ENCODE measurements at places on chromosomes 12 and 14.
A peak's percentile ranks its signal among the peaks of the same experiment; 100 is the strongest.

GRCh38 chr14:44833376-44834060 lies 128.2 kb downstream of the KLHL28 start:
- no peak for DNase-seq

DNA sequence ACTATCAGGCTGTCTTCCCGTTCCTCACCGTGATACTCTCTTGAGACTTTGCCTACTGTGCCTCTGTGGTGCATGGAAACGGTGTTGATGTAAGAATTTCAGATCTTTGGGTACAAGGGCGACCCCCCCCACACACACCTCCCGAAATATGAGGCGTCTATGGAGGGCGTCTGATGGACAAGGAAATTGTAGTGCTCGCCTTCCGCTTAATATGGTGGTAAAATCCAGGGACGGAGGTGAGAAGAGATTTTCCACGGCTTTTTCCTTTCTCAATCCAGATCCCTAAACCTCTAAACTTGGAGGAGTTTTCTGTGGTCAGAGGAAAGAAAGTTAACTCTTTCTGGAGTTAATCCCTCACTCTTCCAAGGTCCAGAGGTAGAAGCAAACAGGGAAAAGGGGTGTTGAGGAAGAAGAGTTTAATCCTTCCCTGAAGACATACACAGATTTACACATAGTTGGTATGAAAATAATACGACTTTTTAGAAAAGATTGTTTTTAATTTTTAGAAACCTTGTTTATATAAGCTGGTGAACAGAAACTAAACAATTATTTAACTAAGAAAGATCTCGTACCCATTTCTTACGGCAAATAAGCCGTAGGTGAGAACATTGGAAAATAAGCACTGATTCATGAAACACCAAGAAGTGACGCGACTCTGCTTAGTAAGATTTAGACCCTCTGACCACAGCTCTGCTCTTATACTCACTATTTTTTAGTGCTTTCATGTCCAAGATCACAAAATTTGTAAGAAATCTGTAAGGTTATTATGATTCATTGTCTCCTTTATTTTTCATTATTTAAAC lies 23.1 kb upstream of the RNASE12 start:
- peak; percentile 76 for DNase-seq

DNA sequence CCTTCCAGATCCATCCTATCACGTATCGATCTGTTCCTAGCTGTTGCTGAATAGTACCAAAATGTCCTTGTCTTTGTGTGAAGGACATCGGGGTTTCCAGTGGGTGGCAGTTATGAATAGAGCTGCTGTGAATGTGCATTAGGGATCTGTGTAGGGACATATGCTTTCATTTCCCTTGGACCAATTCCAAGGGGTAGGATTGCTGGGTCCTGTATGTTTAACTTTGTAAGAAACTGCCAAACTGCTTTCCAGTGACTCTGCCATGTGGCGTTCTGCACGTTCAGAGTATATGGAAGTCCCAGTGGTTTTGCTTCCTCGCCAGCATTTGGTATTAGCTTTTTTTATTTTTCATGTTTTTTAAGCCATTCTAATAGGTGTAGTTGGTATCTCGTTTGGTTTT lies 28.6 kb downstream of the PACS2 start:
- no peak for DNase-seq

GRCh38 chr12:49422114-49422513 lies 54.9 kb downstream of the SPATS2 start:
- DNase-seq = no peak

GRCh38 chr12:32995623-32996022 lies 99.0 kb upstream of the PKP2 start:
- DNase-seq = no peak

DNA sequence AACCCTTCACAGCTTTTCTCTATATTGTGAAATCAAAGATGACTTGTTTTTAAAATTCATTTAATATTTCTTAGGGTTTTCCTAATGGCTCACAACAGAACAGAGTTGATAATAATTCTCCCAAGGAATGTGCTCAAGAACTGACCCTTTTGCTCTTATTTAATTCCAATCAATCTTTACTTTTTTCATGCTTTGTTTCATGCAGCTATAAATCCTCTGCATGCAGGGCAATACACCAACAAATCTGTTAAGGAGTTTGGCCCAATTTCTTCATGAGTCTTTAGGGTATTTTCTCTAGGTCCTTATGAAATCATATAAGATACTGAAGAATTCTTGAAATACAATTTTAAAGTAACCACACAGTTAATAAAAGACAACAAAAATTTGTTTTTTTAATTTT lies 264.2 kb downstream of the SLC6A15 start:
- no peak for DNase-seq

- DNase-seq = no peak
Observed at GRCh38 chr12:78145398-78145797, 314.7 kb downstream of the NAV3 start.

GRCh38 chr12:39505023-39505422 lies 62.1 kb upstream of the KIF21A start:
- DNase-seq = no peak

DNA sequence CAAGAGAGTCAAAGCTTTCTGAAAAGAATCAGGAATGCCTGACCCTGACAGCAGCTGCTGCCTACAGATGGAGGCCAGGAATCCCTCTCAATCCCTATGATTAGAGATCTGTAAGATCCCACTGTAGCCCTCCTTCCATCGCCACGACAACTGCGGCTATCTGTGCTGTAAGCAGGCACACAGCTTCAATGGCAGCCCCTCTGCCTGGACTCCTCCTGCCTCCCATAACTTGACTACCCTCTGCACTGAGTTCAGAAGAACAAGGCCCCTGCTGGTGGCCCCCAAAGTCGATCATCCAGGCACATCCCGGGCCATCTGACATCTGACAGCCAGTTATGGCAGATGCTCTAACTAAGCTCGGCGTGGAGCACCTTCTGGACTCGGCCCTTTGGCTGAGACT lies 2.9 kb downstream of the CLMN start:
- no peak for DNase-seq

DNA sequence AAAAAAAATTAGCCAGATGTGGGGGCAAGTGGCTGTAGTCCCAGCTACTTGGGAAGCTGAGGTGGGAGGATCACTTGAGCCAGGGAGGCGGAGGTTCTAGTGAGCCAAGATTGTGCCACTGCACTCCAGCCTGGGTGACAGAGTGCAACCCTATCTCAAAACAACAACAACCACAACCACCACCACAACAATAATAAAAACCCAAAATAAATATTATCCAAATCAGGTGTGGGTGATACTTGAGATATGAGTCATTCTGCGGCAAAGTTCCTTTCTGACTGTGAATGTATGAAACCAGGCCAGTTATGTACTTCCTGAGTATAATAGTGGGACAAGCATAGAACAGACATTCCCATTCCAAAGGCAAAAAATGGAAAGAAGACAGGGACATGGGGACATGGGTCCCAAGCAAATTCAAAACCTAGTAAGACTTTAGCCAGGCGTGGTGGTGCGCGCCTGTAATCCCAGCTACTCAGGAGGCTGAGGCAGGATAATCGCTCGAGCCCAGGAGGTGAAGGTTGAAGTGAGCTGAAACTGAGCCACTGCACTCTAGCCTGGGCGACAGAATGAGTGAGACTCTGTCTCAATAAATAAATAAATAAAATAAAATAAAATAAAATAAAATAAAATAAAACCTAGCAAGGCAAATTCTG lies 9.7 kb upstream of the ERC1 start:
- DNase-seq = no peak

DNA sequence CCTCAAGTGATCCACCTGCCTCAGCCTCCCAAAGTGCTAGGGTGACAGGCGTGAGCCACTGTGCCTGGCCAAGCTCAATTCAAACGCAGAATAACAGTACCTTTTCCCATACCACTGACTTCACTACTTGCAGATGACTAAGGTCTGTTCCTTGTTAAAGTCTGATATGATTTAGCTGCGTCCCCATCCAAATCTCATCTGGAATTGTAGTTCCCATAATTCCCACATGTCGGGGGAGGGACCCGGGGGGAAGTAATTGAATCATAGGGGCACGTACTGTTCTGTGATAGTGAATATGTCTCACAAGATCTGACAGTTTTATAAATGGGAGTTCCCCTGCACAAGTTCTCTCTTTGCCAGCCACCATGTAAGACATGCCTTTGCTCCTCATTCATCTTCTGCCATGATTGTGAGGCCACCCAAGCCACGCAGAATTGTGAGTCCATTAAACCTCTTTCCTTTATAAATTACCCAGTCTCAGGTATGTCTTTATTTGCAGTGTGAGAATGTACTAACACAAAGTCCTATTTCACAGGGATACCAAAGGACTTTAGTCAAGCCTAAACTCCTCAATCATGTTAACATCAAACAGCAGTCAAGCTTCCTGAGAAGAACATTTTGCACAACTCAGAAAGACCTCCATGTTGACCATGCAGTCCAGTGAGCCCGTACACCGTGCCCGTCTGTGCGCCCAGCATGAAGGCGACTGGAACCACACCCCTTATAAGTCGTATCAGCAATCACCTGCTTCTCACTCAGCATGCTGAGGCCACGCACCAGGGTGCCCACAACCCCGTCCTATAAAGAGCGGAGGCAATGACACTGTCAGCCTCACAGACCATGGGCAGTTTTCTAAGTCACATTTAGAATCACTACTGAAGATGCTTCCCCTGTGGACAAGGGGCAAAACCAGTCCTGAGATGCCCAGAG lies 36.9 kb downstream of the FOXN3 start:
- no peak for DNase-seq

GRCh38 chr12:34398706-34399630 lies 376.7 kb downstream of the ALG10 start:
- DNase-seq = no peak

DNA sequence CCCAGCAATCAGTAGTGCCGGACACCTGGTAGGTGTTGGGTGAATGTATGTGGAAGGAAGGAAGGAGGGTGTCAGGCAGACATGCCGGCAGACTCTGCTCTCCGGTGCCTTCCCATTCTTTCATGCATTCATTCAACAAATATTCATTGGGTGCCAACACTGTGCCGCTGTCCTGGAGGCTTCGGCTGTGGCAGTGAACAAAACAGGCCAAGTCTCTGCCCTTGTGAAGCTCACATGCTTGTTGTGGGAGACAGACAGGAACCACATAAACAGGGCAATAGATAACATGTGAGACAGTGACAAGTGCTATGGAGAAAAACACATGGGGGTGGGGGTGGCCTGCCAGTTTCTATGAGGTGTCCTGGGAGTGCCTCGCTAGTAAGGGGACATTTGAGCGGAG lies 56.5 kb upstream of the ATF1 start:
- no peak for DNase-seq

GRCh38 chr14:72237722-72238666 lies 305.8 kb downstream of the RGS6 start:
- DNase-seq = no peak

DNA sequence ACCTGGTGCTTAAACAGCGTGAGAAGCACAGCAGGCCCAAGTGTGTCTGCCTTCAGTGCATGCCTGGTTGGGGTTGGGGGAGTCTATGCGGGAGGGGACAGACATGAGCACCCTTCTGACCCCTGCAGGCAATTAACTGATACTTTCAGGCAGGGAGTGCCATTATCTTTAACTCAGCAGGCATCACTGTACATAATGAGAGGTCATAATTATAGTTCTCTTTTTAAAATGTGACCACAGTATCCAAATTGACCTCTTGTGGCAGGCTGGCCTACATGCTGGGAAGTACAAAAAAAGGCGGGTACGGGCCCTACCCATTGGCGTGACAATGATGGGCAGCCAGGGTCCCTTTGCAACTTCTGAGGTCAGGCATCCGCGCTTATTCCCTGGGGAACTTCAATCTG lies 209.1 kb downstream of the FOXN3 start:
- peak; percentile 95 for DNase-seq

- DNase-seq = peak; percentile 56
Observed at GRCh38 chr14:99946652-99947489, 118.4 kb upstream of the EVL start.

GRCh38 chr12:53890081-53890480 lies 48.5 kb upstream of the HOXC13 start:
- DNase-seq = no peak

DNA sequence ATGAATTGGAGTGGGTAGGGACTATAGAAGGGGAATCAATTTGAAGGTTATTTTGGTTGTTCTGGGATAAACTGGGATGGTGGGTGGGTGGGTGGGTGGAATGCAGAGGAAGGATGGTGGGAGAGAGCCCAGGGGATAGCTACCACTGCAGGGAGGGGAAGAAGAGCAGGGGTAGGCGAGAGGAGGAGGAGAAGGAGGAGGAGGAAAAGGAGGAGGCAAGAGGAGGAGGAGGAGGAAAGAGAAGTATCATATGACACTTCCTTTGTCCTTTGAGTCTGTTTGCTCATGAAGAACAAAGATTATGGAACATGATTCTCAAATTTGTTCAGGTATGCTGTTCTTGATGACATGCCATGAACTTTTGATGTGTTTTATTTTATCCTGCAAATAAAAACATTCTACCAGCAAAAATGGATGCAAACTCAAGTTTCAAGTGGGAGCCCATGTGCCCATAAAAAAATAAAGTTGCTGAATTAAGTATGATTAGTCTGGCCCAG lies 4.1 kb upstream of the BEST3 start:
- DNase-seq = no peak

- peak; percentile 45 for DNase-seq
Observed at GRCh38 chr14:60092526-60092920, 800 bp downstream of the PCNX4 start.

DNA sequence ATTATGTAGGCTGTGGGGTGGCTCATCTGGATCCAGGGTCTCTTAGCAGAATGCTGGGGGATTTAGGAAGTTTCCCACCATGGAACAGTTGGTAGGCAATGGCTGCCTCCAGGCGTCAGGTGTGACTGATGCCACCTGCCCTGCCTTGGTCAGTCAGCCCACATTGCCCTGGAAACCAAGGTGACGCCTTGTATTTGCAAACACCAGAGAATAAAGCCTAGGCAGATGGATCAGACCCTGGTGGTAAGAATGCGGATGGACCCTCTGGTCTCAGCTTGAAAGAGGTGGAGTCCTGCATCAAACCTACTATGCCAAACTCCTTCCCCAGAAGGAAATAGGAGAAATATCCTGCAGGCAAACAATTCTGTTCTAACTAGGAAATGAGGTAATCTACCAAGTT lies 38.2 kb downstream of the NCKAP5L start:
- no peak for DNase-seq

DNA sequence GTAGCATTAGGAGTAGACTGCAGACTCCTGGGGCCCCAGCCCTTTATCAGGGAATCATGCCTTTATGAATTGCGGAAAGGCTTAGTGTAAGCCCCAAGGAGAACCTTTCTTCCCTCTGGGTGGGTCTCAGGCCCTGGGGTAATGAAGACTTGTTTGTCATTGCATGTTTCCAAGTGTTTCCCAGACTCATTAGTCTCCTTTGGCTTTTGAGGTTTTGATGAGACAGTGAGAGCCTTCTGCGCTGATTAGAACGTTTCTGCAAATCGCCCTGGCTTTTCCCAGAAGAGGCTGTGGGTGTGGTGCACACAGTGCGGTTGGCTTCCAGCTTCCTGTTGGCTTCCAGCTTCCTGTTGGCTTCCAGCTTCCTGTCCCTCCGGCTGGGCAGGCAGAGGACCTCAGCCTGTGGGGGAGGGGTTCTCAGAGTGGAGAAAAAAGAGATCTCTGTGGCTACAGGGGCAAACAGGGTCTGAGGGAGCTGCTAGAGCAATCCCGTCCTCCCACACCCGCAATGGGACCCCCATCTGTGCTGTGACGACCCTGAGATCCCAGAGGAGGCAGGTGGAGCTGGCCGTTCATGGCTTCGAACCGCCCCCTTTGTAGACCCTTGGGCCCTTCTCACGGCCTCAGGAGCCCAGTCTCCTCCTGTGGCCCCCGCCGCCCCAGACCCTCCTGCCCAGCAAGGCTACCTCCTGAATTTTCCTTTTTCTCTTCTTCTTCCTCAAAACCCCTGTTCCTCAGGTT lies 42.1 kb downstream of the GPR68 start:
- no peak for DNase-seq

GRCh38 chr12:38158428-38159091 lies 158.0 kb upstream of the ALG10B start:
- no peak for DNase-seq
